ENCODE measurements at places on chromosomes 1 and 21.

- DNase-seq, result no peak
Measured at GRCh38 chr1:157098519-157098918, 1.1 kb downstream of the ETV3L start.

DNA sequence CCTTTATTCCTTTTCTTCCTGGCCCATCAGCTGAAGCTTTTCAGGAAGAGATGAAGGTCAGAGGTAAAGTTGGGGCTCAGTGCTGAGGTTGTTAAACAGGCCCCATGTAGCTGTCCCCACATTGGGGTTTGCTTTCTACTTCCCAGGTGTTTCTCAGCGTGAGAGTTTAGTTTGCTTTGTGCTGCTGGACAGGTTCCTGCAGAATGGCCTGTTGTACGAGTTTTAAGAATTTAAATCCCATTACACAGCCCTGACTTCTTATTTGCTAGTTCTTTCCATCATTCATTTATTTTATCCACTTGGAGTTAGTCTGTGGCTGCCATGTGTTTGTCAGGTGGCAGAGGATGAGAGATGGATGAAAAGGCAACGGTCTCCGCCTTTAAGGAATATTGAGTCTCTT is 19.2 kb downstream of the CTPS1 start:
- DNase-seq, result no peak

DNA sequence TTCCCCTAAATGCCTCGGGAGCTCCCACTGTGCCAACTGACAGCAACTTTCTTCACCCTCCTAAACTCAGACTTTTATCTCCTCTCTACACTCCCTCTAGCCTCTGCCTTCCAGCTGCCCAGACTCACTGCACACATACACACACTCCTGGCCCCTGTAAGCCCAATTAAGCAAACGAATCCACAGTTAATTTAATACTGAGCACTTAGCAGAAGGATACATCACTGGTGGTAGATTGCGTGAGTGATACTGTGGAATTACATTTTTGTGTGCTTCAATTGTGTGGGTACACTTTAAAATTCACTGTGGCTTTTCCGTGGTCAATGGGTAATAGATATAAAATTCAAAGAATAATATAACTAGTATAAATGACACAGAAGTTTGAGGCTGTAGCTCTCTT is 33.6 kb upstream of the GJB5 start:
- no peak for DNase-seq

- DNase-seq, result no peak
Measured at GRCh38 chr1:229121845-229122436, 149.0 kb upstream of the RAB4A start.

DNA sequence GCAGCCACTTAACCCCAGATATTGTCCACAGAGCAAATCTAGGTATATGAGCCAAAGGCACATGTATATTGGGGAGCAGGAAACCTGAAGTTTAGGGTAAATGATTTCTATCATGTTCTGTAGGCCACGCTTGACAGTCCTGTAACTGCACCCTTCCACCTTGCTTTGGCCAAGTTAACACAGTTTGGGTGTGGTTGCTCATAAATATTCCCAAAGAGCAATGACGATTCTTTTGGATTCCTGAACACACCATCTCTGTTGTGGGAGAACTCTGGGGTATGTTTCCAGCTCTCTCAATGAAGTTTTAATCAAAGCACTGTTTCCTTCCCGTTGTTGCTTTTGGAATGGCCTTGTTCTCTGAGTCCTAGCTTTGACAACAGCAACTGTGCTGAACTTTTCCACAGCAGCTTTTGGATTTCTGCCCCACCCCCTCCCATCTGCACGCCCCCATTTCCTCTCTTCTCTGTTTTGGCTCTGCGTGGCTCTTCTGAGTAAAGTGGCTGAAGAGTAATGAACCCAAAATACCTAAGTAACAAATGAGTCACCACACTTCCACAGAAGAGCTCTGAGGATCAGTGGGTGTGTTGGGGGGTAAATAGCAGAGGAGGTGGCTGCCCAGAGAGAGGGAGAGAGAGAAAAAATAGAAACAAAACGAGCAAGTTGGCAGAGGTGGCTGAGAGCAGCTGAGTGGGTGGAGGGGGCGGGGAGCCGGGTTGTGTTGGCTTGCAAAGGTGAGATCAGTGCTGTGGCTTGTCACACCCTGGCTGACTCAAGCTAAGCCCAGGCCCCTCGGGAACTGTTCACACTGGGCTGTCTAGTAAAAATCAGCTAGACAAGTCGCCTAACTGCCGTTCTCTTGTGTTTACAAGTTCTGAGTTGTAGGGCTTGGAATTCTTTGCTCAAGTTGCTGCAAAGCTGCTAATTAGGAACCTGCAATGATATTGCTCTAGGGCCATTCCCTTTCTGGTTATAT is 26.9 kb upstream of the RAP1A start:
- peak; percentile 83 for DNase-seq

- no peak for DNase-seq
Measured at GRCh38 chr1:4960782-4961475, 306.5 kb downstream of the AJAP1 start.

DNA sequence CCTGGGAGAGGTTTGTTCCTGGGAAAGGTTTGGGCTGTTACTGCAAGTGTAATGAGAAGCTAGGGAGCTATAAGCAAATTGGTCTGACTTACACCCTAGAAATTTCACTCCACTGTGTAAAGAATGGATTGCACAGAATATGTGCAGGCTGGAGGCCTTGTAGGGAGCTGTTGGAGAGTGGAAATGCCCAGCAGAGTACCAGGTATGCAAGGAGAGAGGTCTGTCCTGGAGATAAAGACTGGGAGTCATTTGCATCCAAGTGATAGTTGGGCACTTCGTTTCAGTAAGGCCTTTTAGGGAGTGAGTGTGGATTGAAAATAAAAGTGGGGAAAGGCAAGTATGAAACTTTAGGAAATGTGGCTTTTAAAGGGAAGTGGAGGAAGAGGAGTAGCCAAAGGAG is 75.8 kb downstream of the CACNA1E start:
- DNase-seq, result no peak

GRCh38 chr1:150259758-150260669 is 2.4 kb downstream of the CA14 start:
- DNase-seq, result no peak

DNA sequence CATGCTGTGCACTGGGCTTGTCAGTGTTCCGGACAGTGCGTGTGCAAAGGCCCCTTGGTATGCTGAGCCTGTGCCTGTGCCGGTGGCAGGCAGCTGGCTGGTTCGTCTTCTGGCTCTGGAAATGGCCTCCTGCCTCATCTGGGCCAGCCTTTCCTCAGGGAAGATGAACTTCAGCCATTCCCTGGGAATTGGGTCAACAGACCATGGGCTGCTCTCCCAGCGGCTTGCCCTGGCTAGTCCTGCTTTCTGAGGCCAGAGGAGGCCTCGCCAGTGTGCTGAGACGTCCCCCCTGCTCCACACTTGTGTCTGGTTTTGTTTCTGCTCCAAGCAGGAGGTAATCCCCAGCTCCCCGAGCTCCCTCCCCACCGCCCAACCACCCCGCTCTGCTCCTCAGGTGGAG is 32.6 kb upstream of the RD3 start:
- DNase-seq, result no peak

GRCh38 chr1:73500154-73500553 is 697.8 kb downstream of the LRRIQ3 start:
- no peak for DNase-seq

DNA sequence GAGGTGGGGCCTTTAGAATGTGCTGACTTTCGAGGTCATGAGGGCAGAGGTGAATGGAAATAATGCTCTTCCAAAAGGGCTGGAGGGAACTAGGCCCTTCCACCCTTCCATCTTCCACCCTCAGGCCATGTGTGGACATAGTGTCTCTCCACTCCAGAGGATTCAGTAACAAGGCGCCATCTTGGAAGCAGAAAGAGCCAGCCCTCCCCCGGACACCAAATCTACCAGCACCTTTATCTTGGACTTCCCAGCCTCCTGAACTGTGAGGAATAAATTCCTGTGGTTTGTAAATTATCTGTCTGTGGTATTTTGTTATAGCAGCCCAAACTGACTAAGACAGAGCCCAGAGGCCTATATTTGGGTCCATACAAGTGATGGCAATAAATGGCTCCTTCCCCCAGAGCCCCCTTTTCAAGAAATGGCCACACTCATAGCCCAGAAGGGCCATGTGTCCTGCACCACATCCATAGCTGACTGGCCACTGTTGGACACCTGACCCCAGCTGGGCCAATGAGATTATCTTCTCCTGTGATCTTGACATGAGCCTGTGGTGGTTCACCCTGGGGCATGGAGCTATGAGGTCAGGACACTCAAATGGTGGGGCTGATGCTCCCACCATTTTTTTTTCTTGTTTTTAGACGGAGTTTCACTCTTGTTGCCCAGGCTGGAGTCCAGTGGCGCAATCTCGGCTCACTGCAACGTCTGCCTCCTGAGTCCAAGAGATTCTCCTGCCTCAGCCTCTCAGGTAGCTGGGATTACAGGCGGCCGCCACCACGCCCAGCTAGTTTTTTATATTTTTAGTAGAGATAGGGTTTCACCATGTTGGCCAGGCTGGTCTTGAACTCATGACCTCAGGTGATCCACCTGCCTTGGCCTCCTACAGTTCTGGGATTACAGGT is 114.9 kb downstream of the RRAGC start:
- peak; percentile 15 for DNase-seq

GRCh38 chr1:244060117-244060516 is 9.0 kb downstream of the ZBTB18 start:
- no peak for DNase-seq

DNA sequence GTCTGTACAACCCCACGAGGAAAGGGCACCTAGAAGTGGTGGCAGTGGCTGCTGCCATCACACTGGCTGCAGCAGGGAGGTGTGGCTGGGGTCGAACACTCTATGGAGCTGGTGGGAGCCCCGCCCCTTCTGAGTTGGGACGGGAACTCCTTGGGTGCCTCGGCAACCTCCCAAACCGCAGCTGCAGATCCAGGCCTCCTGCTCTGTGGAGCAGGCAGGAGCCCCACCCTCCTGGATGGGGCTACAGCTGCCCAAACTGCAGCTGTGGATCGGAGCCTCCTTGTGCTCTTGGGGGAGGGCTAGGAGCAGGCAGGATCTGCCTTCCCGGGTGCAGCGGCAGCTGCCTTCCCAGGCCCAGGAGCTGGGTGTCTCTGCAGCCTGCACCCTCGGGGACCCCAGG is 38.9 kb upstream of the TARDBP start:
- no peak for DNase-seq

- no peak for DNase-seq
Measured at GRCh38 chr1:14421295-14421976, 177.0 kb upstream of the KAZN start.

- peak; percentile 65 for DNase-seq
Measured at GRCh38 chr1:86822459-86822858, 91.5 kb downstream of the SELENOF start.

- DNase-seq, result no peak
Measured at GRCh38 chr1:153734396-153735089, 6.7 kb downstream of the INTS3 start.

GRCh38 chr1:235984041-235984825 is 80.7 kb downstream of the NID1 start:
- no peak for DNase-seq

DNA sequence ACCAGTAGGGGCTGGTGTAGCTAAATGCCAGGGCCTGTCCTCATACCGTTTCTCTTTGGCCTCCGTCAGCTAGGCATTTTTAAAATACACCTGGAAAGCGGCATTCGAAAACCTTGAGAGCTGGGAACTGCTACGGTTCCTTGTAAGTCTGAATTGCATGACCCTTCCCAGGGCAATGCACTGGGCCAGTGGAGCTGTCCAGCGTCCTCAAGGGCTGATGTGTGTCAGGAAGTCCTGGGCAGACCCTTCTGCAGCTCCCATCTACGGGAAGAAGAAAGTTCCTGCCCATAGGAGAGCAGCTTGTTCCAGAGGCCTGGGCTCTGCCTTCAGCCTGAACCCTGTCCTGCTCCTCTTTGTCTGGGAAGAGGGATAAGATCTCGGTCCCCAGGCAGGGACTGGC is 34.1 kb downstream of the UBASH3A start:
- DNase-seq, result peak; percentile 41

- DNase-seq, result no peak
Measured at GRCh38 chr21:19704832-19705231, 1293.4 kb upstream of the NCAM2 start.

GRCh38 chr21:27572696-27573095 is 605.8 kb upstream of the ADAMTS5 start:
- DNase-seq, result no peak

- no peak for DNase-seq
Measured at GRCh38 chr1:67393737-67394136, 36.5 kb downstream of the SERBP1 start.

DNA sequence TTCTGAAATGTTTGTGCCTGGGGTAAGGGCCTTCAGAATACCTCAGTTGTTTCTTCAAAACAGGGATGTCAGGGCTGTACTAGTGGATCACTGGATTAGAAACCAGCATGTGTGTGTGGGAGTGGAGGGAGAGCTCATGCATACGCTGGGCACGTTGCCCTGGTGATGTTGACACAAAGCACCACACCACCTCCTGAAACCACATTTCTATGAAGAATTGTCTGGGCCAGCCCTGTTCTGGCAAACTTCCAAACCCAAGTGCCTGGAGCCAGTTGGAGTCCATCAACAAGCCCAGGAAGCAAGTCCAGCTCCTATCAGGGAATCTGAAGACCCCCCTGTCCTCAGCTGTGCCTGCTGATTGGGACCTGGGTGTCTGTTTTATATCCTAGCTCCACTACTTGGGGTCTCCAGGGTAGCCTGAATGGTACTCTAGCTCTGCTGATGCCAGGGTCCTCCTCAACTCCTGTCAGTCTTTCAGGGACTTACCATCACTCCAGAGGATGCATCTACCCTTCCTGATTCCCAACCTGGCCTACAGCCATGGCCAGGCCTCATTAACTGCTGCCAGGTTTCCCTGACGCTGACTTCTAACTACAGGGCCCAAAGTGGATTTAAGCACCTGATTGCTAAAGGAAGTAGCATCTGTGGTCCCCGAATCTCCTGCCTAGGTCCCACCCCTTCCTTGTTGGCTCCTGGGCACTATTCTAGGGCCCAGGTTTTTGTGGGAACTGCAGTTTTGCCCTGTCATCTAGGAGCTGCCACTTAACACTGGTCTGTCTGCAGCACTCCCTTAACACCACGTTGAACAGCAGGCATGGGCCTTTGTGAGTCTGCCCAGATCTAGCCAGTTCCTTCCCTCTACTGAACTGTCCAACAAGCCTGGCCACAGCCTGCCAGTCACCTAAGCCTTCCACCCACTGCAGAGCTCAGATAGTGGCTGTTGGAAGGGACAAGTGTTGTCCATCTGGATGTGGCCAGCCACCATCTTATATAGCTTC is 45.5 kb downstream of the LPAR3 start:
- DNase-seq, result peak; percentile 68

DNA sequence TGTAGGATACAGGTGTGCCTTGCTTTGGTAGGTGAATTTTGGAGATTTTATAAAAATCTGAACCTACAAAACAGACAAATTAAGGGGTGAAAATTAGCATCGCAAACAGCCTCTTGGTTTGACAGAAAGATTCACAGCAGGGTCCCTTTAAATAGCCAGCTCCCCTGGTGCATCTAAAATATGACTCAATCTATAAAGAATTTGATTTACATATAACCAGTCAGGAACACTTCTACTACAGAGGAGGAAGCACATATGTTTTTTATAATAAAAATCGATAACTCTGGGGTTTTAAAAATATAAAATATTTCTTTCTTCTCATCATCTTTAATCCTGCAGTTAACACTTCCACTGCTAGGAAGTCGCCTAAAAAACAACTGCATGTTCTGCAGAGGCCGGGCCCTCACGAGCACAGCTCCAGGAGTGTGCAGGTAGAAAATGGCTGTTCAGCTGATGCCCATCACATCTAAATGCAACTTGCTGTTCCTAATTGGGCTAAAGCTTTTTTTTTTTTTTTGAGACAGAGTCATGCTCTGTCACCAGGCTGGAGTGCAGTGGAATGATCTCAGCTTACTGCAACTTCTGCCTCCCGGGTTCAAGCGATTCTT is 203.4 kb downstream of the HS2ST1 start:
- no peak for DNase-seq

GRCh38 chr1:178727014-178727895 is 2.2 kb downstream of the RALGPS2 start:
- DNase-seq, result peak; percentile 33
